ENCODE measurements at places on chromosomes 5 and 9.

DNA sequence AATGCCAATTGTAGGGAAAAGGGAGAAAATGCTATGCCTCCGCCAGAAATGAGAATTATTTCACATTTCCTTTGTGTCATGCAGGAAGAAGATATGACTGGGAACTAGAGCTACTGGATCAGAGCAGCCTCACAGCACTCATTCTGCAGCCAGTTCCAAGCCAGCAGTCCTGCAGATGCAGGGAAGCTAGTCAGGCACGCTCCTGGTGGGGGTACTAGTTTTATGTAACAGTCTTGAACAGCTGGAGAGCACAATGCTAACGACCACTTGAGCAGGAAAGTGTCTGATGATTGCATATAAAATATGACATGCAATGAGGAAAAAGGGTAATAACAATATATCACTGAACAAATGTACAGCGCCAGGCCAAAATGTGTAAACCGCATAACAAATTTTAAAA, 21.7 kb downstream of the CDH10 start:
- DNase-seq, result no peak

GRCh38 chr9:366620-367019, 152.0 kb downstream of the DOCK8 start:
- no peak for DNase-seq

- DNase-seq, result no peak
Measured at GRCh38 chr5:56513141-56513540, 280.0 kb upstream of the ANKRD55 start.

- no peak for DNase-seq
Measured at GRCh38 chr5:99247346-99247745, 318.5 kb upstream of the CHD1 start.

Measured in stimulated activated CD4-positive, alpha-beta T cell treated with anti-CD3 and anti-CD28 coated beads, TNF-alpha, amount 100 ng/mL, for 4 hours (primary cell).